ENCODE measurements at places on chromosomes 2 and 18.

DNA sequence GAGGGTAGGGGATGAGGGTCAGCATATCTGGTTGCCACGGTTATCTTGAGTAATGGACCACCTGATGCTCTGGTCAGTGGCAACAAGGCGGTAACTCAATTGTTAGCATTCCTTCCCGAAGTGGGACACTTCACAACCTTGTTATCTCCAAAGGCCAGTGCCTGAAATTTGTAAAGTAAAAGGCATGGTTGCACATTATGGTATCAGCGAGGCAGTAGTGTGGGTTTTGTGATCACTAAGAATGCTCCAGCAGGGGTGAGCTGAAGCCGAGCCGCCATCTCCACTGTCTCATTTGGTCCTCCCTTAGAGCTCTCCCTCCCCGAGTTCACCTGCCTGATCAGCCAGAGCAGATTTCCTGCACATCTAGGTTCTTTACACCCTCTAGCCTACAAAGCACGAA is 50.5 kb upstream of the LGALSL start:
- DNase-seq: no peak

- no peak for DNase-seq
Measured at GRCh38 chr18:11179959-11180519, 30.7 kb upstream of the PIEZO2 start.

- no peak for DNase-seq
Measured at GRCh38 chr2:8524823-8525222, 157.0 kb upstream of the ID2 start.

DNA sequence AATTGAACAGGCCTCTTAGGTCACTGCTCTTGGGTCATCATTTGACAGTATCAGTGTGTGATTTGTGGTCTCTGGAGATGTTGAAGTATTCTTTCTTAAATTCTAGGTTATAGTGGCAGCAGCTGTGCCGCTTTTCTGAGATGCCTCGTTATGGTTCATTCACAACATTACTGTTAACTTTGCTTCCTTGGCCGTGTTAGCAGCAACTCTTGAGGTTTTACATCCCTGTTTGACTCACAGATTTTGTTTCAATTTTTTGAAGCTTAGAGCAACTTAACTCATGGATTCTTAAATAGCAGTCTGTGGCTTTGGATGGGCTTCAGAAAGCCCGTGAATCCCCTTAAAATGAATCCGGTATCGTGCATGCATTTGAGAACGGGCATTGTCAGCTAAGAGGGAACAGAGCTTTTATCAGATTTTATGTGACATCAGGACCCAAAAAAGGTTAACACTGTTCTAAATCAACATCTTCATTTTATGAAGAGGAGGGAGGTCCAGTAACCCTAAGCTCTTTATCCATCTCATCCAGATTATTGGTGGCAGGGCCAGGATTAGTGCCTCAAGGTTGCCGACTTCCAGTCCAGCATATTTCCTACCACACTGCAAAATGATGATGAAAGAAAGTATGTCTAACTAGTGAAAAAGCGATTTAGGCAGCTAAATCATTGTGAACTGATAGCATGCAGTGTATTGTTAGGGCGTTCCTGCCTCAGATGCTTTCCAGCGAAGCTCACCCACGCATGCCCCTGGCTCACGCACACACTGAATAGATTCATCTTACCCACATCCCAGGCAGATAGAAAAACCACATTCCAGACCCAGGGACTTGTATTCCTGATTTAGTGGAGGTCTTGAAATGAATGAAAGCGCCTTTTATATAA is 5.1 kb downstream of the TRIB2 start:
- no peak for DNase-seq

- no peak for DNase-seq
Measured at GRCh38 chr2:222319586-222320435, 21.0 kb upstream of the PAX3 start.

- no peak for DNase-seq
Measured at GRCh38 chr2:204050681-204051080, 114.1 kb downstream of the ICOS start.

DNA sequence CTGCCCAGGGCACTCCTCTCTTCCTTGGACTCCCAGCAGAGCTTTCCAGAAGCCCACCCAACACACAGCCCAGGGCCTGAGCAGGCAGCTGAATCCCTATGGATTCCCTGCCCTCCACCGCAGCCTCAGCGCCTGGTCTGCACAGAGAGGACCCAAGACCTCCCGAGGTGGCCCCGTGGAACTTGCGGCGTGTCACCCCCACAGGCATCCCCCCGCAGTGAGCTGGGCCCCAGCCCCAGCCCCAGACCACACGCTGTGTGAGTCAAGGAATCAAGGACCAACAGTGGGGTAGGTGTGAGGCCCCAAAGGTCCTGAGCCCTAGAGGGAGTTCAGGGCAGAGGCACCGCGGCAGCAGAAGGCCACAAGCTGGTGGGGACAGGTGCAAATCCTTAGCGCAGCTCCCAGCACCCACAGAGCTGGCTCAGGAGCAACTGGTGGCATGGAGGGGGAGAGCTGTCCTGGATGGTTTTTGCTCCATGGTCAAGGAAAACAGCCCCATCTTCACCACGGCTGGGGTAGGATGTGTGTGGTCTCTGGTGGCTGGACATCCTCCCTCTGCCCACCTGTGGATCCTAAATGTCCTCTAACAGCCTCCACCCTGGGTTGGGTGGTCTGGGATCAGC is 8.5 kb downstream of the HS6ST1 start:
- no peak for DNase-seq

DNA sequence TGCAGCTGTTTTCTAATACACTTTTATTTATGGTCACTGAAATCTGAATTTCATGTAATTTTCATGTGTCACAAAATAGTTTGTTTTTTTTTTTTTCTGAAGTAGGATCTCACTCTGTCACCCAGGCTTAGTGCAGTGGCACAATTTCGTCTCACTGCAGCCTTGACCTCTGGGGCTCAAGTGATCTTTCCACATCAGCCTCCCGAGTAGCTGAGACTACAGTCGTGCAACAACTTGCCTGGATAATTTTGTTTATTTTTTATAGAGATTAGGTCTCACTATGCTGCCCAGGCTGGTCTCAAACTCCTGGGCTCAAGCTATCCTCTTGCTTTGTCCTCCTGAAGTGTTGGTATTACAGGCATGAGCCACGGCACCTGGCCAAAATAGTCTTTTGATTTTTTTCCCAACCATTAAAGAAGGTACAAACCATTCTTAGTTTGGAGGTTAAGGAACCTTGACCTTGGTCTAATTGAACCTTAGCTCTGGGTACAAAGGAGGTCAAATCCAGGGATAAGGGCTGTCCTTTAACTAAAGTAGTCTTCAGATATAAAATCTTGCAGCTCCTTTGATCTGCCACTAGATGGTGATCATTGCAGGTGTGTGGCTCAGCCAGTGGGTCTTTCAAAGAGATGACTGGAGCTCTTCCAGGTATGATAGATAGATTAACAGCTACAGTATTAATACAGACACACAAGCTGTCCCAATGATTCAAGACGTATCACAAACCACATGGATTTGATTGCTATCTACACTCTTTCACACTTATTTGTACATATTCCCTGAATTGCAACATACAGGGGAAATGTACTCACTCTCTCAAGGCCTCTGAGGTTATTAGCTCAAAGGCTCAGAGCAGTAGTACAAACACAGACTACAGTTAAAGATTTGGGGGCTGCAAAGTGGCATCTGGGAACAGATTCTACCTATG is 4.7 kb upstream of the KRCC1 start:
- peak; percentile 11 for DNase-seq

DNA sequence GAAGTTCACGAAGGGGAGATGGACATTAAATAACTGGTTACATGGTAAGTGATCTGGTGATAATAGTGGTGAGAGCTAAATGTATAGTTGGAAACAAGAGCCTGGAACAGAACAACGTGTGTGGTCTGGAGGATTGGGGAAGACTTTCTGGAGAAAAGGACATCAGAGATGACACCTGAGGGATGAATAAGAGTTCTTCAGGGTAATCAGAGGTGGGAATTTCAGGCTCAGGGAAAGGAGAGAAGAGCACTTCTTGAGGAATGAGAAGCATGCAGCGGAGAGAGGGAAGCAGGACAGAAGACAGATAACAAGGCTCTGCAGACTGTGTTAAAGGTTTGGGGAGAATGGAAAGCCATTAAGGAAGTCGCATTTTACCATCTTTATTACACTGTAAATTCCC is 450.7 kb downstream of the TNS1 start:
- no peak for DNase-seq

- no peak for DNase-seq
Measured at GRCh38 chr2:179580378-179581146, 280.9 kb downstream of the ZNF385B start.

DNA sequence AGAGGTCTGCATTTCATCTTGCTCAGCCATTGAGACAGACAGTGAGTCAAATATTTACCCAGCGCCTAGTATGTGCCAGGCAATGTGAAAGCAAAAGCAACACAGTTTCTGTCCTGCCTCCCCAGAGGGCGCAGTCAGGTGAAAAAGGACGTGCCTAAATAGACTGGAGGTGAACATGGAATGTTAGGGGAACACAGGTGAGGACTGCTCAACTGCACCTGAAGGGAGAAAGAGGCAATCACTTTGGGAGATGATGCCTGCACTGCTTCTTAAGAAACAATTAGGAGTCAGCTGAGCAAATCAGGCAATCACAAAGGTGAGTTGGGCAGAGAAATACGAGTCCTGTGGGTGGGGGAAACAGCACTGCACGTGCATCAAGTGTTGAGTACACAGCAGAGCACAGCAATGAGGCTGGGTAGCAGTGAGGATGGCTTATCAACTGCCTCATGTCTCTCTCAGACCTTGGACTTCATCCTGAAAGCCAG is 218.3 kb upstream of the SMAD7 start:
- DNase-seq: no peak

DNA sequence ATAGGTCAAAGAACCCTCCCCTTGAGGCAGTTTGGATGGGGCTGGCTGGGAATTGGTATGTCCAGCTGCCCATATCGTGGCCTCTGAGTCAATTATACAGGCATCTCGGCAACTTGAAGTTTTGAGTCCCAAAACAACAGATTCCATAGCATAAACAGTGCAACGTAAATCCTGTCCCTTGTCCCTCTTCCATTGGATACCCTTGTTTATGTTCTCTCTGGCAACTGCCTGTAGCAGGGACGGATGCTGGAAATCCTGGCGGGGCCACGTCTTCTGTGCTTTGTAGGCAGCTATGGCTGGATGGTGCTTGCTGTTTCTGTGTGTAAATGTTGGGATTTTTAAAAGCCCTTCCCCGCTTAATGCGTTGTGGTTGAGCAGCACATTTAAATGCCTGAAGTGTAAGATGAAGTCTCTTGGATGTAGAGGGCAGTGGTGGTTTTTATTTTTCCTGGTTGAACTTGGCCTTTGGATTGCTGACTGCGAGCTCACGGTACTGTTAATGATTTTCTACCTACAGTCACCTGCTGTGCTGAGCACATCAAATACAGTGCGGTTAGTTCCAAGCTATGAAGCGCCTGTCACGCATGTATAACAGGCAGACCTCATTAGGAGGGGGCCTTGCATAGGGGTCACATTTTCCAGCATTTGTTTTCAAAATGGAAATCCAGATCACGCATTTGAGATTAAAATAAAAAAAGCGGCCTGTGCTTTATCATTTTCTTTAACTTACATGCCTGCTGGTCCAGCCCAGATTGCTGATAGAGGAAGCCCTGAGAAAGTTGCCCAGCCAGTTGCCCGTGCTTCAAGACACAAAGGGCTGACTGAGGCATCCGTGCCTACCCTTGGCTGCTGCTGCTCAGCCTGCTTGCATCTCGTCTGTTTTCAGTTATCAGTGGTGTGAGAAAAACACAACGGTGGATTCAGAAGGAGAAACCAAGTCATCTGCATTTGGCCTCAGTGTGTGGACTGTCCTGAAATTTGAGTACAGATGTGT is 84.7 kb downstream of the NEDD4L start:
- DNase-seq: no peak

DNA sequence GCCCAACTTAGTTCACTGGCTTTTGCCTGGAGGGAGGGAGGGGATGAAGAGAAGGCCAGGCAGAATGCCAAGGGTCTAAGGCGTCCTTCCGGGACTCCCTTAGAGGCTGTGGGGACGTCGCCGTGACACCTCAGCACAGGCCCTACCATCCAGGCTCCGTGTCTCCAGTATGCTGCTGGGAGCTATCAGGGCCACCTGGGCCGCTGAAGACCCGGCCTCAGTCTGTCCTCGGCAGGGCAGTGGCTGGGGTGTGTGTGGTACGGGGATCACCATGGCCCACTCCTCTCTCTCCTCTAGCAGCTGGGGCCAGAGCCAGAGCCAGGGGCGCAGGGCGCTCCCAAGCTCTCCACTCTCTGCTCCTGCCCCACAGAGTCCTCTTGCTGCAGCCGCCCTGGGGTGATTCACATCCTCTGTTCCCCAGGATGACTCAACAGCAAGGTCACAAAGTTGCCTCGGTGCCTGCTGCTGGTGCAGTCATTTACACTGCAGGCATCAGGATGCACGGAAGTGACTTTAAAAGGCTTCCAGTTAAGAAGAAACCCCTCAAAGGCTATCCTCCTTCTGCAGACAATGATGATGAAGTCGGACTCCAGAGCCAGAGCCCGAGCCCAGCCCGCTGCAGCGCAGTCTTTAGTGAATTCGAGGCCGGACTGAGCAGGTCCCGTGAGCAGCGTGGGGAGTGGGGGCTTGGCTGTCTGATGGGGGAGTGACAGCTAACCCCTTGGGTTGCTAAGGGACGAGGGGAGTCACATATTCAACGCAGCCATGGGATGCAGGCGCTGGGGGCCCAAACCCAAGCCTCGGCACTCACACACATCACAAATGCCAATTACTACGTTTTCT is 31.9 kb downstream of the SNORC start:
- DNase-seq: no peak

DNA sequence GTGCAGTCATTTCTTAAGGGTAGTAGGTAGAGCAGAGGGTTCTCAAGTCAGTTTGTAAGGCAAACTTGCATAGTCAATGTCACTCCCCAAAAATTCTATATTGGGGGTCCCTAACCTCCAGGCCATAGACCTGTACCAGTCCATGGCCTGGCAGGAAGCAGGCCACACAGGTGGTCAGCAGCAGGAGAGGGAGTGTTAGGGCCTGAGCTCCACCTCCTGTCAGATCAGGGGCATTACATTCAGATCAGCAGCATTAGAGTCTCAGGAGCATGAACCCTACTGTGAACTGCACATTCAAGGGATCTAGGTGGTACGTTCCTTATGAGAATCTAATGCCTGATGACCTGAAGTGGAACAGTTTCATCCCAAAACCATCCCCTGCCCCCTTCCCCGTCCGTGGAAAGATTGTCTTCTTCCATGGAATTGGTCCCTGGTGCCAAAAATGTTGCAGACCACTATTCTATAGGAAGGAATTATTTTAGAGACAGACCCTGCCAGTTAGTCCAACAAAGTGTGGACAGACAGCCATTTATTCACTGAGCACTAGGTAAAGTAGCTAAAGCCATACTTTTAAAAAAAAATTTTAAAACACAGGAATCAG is 6.7 kb downstream of the COA5 start:
- DNase-seq: no peak

DNA sequence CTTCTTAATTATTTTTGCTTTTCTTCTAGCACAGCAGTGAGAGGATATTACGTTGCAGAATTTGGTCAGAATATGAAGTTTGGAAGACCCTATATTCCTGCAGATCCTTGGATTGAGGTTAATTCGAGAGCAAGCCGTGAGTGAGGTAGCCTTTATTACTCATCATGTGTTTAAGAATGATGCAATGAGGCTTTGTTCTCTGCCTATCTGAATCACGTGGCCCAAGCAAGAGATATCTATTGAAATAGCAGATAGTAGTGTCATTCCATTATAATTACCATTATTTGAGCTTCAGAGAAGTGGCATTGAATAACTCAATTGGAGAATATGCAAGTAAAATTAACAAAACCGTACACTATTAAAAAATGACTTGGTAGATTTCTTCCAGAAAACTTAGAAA is 641.1 kb downstream of the TMEM182 start:
- no peak for DNase-seq

GRCh38 chr2:73386342-73386868 is 769 bp downstream of the ALMS1 start:
- DNase-seq: no peak

Measured in KG1 (cell line).